ENCODE measurements at places on chromosomes 5 and 9.

GRCh38 chr9:136956604-136957003, 4.5 kb downstream of the LCN12 start:
- DNase-seq: no peak

DNA sequence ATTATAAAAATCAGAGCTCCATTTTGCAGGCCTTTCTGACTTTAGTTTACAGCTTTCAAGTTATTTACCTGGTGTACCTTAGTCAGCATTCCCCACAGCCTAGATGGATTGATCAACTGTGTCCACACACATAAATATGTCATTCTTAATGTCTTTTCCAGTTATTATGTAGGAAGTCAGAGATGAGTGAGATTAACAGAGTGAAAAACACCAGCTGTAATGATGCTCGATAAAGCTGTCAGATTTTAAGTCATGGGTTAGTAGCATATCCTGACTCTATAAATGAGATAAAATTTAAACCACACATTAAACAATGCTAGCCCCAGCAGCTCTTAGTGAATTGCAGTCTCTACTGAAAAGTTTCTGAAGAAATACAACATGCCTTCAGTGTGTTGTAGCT, 48.9 kb downstream of the NUDT12 start:
- no peak for DNase-seq

DNA sequence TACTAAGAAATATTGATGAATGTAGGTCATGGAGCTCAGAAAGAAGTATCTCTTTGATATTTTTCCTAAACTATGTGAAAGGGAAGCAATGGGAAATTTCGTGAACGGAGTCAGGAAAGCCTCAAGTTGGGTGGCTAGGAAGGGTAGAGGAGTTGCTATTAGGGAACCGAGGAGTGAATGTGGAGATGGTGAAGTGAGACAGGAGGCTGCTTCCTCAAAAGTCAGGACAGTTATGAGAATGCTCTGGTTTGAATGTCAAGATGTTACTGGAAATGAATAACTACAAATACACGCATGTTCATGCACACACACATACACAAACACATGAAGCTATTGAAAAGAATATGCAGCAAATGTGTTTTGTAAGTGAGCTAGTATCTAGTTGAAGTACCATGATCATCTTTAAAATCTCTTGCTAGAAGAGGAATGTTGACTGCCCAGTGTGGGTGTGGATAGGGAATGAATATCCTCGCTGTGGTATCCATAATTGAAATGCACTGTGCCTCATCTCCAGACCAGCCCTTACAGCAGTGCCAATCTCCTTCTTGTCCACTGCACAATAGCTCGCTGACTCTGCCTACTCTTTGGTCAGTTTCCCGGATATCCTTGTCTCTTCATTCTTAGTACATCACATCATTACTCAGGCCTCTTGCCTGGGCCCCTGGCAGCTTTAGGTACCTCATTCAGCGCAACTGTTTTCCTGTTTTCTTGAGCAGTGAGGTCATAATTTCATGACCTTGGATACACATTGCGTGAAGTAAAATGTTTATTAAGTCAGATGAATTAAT, 21.9 kb upstream of the PDCD1LG2 start:
- DNase-seq: no peak

GRCh38 chr9:84024041-84024575, 43.5 kb downstream of the RMI1 start:
- no peak for DNase-seq

DNA sequence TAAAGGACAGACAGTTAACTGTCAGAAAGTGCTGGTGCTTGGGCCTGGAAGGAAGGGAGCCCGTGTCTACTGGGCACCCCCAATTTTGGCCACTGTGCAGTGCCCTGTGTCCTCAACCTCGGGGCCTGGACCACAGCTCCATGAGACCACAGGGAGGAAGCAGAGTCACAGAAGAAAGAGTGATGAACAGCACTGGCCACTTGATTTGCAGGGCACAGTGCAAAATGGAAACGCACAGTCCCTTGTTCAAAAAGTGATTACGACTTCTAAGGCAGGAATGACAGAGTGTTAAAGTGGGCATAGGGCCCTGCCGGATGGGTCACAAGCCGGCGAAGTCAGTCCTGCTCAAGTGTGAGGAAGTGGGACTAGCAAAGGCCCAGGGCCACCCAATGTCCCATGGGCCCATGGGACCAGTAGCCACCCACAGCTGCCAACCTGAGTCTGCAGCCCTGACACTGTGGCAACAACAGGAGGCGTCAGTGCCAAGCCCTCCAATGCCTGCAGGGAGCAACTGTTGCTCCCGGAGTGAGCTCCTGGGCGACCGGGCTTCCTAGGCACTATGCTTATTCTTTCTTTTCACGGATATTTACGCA, 85.4 kb downstream of the ADAMTS2 start:
- DNase-seq: no peak

GRCh38 chr5:73298772-73299630, 126.0 kb downstream of the TMEM174 start:
- no peak for DNase-seq

DNA sequence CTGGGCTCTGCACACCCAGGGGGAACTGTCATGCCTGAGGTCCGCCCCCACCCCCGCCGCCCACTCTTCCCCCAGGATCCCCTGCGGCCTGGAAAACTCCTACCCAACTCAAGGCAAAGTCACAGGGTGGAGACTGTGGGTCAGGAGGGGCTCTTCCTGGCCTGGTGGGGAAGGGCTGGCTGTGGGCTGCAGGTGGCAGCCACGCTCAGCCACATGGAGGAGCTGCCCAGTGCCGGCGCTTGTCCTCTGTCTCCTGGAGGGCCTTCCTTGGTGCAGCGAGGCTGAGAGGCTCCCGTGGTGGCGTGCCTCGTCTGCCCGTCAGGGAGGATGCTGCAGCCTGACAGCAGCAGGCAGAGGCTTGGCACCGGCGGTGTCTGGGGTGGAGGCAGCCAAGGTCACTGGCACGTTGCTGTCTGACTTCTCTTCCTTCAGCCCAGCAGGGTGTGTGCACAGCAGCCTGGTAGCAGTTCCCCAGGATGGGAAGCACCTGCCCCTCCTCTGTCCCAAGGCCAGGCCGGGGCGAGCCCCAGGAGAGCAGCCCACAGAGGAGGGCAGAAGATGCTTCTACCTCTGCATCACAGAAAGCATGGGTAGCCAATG, 78.1 kb downstream of the ADAMTS2 start:
- no peak for DNase-seq

GRCh38 chr5:62690421-62690820, 111.8 kb downstream of the LRRC70 start:
- DNase-seq: no peak

GRCh38 chr5:13359344-13359743, 585.1 kb downstream of the DNAH5 start:
- DNase-seq: peak; percentile 18

GRCh38 chr5:77146896-77147295, 59.8 kb upstream of the ZBED3 start:
- no peak for DNase-seq

- no peak for DNase-seq
Observed at GRCh38 chr9:137694962-137695875, 76.4 kb downstream of the EHMT1 start.

GRCh38 chr5:157670662-157671591, at the start of gene C5orf52:
C5orf52 (plus strand) TSS chr5:157671533; CDS start chr5:157671615, 82 bp downstream.
- no peak for DNase-seq

GRCh38 chr9:95206143-95206542, 111.4 kb downstream of the FANCC start:
- DNase-seq: peak; percentile 24

GRCh38 chr9:73152953-73153352, 1.3 kb downstream of the ANXA1 start:
- DNase-seq: peak; percentile 68

DNA sequence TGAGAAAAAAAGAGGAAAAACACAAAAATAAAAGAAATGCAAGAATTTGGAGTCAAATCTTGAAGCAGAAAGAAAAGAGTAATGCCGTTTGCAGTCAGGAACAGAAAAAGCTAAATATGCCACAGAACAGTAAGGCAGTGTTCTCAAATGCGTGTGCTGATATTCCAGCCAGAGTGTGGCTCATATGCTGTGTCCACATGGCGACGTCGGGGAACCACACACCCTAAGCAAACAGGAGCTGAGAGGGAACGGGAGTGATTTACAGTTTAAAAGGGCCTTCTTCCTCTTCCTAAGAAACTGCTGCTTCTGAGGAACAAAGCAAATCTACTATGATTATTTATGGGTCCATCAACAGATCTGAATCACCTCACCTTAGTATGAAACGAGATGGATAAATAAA, 42.7 kb downstream of the DDX31 start:
- no peak for DNase-seq

GRCh38 chr9:15182730-15183129, 124.3 kb downstream of the TTC39B start:
- peak; percentile 34 for DNase-seq

DNA sequence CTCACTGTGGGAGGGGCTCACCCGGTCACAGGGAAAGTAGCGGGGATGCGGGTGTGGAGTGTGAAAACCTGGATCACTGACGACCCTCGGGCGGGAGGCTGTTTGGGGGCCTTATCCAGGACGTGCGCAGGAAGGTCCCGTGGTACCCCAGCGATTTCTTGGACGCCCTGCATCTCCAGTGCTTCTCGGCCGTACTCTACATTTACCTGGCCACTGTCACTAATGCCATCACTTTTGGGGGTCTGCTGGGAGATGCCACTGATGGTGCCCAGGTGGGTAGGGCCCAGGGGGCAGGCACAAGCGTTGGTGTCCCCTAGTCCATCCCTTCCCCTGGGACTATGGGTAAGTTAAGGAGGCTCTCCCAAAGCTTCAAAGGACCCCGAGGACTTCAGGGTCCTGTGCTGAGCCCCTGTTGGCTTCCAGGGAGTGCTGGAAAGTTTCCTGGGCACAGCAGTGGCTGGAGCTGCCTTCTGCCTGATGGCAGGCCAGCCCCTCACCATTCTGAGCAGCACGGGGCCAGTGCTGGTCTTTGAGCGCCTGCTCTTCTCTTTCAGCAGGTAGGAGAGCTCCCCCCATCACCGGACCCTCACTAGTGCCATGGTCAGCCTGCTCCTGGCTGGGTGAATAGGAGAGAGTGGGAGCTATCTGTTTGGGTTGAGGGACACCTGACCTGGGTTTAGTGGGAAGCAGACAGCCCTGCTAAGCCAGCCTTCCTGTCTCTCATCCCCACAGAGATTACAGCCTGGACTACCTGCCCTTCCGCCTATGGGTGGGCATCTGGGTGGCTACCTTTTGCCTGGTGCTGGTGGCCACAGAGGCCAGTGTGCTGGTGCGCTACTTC, 3.9 kb downstream of the SLC4A9 start:
- no peak for DNase-seq

DNA sequence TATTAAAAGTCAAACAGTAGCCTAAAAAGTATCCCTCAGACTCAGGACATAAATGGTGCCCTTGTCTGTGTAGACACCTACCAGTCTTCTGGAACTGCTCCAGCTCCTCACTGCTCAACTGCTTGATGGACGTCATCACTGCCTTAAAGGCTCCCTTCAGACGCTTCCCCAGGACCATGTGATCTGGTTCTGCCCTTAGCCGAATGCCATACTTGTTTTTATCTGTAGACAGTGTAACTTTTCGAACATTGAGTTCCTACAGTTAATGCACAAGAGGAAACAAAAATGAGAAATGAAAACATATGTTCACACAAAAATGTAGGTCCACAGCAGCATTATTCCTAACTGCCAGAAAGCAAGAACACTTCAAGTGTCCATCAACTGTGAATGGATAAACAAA, 46.2 kb downstream of the IARS1 start:
- no peak for DNase-seq

DNA sequence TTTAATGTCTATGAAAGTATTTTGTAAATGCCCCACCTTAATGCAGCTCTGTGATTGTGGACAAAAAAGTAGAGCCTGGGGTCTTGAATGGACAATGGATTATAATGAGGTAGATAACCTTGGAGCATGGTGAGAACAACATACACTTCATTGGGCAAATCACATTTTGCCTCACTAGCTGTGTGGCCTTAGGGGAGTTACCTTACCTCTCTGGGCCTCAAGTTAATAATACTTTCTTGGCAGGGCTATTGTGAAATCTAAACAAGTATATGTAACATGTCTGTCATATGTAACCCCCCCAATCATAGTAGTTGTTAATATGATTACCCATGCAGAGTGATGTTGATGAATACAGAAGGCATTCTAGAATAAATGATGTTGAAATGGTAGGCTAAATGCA, 213.6 kb upstream of the ANKRD55 start:
- DNase-seq: no peak

DNA sequence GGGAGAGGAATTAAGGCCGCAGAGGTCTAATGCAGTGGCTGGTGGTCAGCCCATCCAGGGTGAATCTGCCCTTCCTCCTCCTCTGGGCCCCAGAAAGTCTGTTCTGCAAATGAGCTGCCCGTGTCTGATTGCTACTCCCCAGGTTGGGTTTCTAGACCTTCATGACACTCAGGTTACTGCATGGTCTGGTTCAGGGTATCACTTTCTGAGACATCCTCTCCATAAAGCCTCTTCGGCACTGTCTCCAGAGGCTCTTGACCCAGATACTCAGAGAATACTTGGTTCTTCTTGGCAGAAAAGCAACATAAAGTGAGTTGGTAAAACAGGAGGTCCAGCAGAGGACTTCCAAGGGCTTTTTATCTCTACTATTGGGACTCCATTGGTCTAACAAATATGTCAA, 62.5 kb upstream of the GDNF start:
- no peak for DNase-seq

GRCh38 chr5:157710882-157711281, 20.3 kb upstream of the THG1L start:
- no peak for DNase-seq

DNA sequence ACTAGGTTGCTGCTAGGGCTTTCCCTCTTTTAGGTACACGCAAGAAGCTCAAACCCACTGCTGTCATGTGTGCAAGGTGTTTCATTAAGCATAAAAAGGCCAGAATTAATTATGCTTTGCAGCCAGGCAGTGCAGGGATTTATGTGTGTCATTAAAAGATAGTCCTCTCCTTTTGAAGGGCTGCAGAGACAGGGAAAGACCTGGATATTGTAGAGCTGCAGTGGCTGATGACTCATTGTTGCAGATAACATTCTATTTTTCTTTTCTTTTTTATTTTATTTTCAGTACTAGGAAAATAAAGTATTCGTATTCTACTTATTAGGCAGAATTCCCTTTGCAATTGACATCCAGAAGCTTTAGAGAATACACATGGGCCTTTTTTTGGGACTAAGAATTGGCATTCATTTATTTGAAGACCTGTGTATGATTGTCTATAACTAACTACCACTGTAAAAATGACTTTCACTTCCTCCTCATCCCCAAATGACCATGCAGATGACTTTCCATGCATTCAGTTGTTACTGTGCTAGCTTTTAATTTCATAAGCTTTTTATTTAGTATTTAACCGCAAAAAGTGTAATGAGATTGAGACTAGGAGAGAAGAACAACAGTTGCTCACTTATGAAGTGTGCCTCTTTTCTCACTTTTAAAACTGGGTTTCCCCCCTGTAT, 113.0 kb downstream of the PAM start:
- no peak for DNase-seq

GRCh38 chr9:130328349-130328801, 62.8 kb downstream of the HMCN2 start:
- DNase-seq: peak; percentile 41

All from muscle of back (tissue), 13 donors.